Posterior vena cava (tissue), 2 donors: ENCODE measurements at places on chromosomes 16 and 17. TPM values are rescaled to one million over a fixed set of nuclear protein-coding genes. Genes with fewer than 3 reads are reported as not detected.

The HOXB1 gene
- total RNA-seq = not detected

DNA sequence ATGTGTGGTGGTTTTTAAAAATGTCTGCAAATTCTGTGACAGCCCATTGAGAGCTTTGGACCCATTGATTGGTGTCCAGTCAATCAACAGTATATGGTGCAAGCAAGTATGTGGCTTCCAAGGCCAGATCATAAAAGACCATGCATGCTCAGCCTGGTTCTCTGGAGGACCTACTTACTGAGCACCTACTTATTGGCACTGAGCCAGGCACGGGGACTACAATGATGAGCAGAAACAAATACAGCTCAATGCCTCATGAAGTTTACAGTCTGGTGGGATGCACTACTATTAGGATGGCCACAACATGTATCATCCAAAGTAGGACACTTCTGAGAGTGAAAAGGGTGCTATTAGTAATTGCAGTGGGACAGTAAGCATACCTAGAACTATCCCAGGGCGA, 7.2 kb upstream of the EMP2 start:
- DNase-seq = no peak

GRCh38 chr16:82782715-82783251, 156.0 kb downstream of the CDH13 start:
- no peak for DNase-seq

DNA sequence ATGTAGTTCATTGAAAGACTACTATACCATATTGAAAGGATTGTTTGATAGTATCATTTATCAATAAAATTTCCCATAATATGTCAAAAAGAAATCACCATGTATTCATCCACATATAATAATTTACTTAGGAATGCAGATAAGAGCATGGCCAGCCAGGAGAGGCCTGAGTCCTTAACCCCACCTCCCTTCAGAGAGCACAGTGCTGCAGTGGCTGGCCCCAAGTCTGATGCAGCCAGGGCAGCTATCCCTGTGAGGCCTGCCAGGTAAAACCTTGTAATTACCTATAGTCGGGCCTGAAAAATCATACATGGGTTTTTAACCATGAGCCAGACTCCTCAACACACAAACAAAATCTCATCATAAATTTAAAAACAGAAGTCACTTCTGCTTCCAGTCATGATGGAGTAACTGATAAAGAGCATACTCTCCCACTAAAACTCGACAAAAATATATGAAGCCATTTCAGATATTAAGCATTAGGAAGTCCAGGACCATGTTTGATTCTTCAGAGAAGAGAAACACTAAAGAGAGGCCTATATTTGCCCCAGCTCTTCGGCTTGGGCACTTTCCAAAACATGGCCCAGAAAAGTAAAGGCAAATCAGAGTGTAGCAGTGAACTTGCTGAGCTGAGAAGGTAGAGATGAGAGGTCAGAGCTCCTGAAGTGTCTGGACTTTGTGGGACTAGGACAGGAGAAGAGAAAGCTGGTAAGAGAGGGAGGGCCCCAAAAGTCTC, 40.9 kb upstream of the CCNF start:
- DNase-seq = no peak

- no peak for DNase-seq
Observed at GRCh38 chr16:52545222-52545897, 1.6 kb downstream of the TOX3 start.
